ENCODE measurements at places on chromosomes 12 and 14. TPM values are rescaled to one million over a fixed set of nuclear protein-coding genes. Genes with fewer than 3 reads are reported as not detected.

DNA sequence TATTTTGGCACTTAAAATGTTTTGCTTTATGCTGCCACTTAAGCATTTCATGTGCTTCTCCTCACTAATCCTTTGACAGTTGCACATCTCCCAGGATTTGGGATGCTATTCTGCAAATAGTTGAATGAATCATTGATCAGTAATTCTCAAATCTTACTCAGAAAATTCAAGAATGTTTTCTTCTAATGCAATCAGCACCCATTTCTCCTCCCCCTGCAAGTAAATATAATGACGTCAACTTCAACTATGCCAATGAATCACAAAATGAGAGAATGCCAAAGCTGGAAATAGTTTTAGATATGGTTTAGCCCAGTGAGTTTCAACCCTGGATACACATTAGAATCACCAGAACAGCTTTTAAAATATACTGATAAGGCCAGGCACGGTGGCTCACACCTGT, 2.1 kb upstream of the BLOC1S1 start:
- DNase-seq, result no peak

DNA sequence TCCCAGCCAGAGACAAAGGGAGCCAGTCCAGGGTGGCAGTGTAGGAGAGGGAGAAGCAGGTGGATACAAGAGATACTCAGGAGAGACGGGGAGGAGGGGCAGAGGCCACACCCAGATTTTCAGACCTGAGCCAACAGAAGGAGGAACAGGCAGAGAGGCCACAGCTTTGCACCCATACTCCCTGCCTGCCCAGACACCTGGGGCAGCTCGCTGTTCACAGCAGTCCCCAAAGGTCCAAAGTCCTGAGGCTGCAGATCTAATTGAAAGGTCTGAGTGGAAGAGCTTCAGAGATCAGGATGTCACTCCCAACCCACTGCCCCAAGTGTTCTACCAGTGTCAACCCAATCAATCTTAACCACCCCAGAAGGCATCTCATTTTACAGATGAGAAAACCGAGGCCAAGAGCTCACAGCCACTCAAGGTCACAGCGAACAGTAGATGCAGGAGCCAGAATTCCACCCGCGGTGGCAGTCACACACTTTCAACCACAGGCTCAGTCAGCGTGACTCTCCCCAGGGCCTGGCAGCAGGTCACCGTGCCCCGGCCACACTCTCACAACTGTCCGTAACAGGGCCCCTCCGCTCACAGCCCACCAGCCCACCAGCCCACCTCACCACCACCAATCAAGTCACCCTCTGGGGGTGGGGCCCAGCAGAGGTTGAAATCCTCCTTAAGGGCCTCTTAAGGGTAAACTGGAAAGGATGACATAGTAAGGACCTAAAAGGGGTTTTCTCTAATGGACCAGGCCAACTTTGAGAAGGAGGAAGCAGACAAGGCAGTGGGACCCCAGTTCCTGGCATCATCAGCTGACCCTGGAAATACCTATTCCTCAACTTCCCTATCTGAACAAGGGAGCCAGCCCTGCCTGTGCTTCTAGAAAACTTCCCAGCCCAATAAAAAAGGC, 33.3 kb downstream of the ACTN1 start:
- DNase-seq, result no peak

- DNase-seq, result no peak
Measured at GRCh38 chr14:26928019-26928418, 330.2 kb upstream of the NOVA1 start.

DNA sequence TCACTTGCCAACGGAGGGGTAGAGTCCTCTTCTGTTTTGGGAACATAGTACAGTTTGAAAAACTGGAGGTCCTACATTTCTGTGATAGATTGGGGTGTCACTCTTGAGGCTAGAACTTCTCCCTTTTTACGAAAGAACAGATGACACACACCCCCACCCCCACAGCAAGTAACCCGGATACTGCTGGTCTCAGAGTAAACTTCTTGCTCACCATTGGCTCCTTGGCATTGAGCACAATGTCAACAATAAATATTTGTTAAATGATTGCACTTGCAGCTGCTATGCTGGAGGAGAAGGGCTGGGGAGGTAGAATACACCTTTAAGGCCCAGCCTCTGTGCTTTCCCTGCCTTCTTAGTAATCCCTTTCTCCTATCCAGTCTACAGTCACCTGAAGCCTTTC, 149.8 kb downstream of the TGFB3 start:
- no peak for DNase-seq

- DNase-seq, result no peak
Measured at GRCh38 chr12:102527171-102527720, 46.9 kb upstream of the IGF1 start.

- DNase-seq, result no peak
Measured at GRCh38 chr12:77845831-77846230, 15.1 kb downstream of the NAV3 start.

- DNase-seq, result no peak
Measured at GRCh38 chr12:27843714-27844245, 63.7 kb upstream of the MANSC4 start.

- DNase-seq, result no peak
Measured at GRCh38 chr12:121520119-121520518, 60.7 kb downstream of the KDM2B start.

DNA sequence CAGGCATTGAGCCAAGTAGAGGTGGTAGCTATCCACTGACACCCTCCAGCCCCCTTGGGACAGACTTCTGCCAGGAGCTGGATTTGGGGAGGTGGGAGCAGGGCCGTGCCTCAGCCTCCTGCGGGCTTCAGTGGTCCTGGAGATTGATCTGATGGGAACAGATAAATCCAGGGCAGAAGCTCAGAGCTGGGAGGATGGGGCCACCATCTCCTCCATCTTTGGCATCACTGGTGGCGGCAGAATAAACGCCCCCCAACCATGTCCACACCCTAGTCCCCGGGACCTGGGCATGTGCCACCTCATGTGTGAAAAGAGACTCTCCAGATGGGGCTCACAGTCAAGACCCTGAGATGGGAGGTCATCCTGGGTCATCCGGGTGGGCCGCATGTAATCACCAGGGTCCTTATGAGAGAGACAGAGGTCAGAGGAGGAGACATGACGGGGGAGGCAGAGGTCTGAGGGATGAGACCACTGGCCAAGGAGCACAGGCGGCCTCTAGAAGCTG, 209.6 kb upstream of the RTL1 start:
- DNase-seq, result no peak

- no peak for DNase-seq
Measured at GRCh38 chr12:62657363-62657632, 190.7 kb downstream of the MON2 start.

- DNase-seq, result no peak
Measured at GRCh38 chr14:34258318-34258717, 203.7 kb downstream of the SPTSSA start.

GRCh38 chr14:100822532-100823296, 3.2 kb upstream of the MEG3 start:
- DNase-seq, result no peak

DNA sequence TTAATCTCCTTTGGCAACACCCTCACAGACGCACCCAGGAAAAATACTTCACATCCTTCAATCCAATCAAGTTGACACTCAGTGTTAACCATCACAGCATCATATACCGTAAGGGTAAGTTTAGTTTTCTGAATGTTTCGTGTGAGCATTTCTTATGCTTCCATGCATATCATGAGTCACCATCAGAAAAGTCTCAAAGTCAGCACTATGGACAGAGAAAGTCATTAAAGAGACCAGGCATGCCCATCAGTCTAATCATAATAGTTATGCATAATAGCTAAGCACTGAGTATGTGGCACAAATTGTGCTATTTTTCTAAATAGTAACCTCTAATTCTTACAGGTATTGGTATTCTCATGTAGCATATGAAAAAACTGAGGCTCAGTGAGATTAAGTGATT, 158.8 kb upstream of the PRMT8 start:
- no peak for DNase-seq

DNA sequence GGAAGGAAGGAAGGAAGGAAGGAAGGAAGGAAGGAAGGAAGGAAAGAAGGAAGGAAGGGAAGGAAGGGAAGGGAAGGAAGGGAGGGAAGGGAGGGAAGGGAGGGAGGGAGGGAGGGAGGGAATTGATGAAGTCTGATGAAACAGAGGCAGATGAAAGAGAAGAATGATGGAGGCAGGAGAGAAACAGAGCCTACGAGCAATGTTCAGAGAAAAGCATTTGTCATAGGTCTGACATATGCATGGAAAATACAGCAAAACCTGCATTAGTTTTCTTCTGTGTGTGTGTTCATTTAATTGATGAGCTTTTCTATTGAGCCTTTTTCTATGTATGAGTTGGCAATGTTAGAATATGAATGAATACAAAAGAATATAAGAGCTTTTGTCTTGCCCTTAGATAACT, 343.4 kb downstream of the GXYLT1 start:
- no peak for DNase-seq

GRCh38 chr12:118354903-118355302, 17.8 kb downstream of the TAOK3 start:
- DNase-seq, result no peak

DNA sequence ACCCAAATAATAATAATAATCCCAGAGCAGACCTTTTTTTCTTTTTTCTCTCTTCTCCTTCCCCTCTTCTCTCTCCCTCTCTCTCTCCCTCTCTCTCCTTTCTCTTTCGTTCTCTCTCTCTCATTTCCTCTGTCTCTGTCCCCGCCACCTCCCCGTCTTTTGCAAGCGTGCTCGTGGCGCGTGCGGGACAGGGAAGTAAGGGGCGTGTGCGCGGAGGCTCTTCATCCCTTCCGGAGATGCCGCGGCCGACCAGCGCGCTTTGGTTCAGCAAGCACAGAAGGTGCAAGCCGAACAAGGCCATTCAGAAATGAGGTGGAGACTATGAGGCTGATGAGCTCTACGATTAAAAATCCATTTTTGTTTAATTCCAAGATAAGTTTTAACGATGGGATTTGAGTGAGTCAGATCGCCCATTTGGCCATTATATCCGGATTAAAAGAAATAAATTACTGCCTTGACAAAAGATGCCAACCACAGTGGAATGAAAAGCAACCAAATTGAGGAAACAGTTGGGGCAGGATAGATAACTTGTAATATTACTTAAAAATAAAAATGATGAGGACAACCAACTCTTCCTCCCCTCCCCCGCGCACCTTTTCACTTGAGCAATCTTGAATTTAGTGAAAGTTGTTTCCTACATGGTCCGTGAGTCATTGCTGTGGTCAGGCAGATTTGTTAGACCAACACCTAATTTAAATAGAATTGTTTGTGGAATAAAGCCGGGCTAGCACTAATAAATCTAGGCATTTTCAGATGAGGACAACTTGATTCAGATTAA, 1.2 kb upstream of the AMIGO2 start:
- DNase-seq, result peak; percentile 53

GRCh38 chr12:123532808-123533649, 490 bp downstream of the RILPL1 start:
- peak; percentile 76 for DNase-seq

DNA sequence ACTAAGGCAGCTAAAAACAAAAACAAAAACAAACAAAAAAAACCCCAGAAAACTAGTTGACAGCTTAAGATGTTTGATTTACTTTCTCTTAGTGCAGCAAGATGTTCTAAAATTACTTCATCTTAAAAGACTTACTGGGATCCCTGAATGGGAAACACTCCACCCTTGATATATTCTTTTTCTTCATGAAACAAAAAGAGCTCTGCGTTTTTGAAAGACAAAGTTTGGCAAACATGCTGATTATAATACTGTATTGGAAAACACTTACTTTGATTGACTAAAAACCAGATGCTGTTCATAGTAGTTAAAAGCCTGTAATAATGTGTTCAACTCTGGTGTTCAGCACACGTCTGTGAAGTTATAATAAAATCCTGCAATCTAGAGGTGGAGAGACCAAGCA, 136.8 kb downstream of the SRGAP1 start:
- DNase-seq, result no peak

DNA sequence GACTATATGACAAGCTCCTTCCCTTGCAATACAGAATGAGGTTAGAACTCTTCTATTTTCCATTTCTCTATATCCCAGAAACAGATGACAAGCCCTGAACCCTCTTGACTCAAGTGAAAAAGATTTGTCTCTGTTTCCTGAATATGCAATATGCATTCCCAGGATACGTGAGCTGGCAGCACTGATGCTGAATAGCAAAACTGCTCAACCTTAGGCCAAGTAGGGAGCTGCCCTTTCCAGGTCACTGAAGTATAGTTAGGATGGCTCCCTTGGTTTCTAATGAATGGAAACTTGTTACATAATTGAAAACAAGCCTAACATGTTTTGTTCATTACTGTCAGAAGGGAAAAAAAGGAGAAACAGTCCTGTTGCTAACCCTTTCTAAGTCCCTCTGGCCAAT, 47.9 kb upstream of the PLEKHG7 start:
- no peak for DNase-seq

GRCh38 chr12:78036874-78037273, 206.2 kb downstream of the NAV3 start:
- DNase-seq, result no peak

GRCh38 chr12:101823891-101824290, 6.9 kb downstream of the GNPTAB start:
- peak; percentile 87 for DNase-seq

DNA sequence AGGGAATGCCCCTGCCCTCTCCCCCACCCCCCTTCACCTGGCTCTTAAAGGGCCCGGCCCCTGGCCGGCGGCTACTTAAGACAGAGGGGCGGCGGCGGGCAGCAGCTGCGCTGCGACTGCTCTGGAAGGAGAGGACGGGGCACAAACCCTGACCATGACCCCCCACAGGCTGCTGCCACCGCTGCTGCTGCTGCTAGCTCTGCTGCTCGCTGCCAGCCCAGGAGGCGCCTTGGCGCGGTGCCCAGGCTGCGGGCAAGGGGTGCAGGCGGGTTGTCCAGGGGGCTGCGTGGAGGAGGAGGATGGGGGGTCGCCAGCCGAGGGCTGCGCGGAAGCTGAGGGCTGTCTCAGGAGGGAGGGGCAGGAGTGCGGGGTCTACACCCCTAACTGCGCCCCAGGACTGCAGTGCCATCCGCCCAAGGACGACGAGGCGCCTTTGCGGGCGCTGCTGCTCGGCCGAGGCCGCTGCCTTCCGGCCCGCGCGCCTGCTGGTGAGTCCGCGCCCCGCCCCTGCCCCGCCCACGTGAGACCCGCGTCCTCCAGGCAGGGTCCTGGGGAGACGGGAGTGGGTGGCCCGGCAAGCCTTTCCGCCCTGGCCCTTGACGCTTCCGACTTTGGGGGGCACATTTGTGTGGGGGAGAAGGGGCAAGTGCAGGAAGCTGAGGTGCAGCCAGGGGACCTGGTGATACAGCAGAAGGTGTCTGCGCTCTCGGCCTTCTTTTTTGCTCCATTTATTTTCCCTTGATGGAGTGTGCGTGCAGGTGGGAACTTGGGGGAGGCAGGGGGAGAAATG, at the start of gene IGFBP6:
IGFBP6 (plus strand) TSS at position 104 of the 790 bp plus-strand sequence; CDS start at position 155, 51 bp downstream.
- peak; percentile 83 for DNase-seq

DNA sequence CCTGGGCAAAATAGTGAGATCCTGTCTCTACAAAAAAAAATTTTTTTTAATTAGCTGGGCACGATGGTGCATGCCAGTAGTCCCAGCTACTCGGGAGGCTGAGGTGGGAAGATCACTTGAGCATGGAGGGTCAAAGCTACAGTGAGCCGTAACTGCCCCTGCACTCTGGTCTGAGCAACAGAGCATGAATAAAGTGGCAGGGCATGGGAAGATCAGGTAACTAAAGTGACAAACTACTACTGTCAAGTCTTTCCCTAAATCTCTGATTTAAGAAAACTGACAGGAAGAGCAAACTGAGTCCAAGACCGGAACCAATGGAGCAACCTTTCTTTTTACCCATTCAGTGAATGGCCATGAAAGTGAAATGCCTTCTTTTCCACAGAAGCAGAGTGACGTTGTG, 10.8 kb downstream of the DCAF5 start:
- no peak for DNase-seq

The SLC38A2 gene
- total RNA-seq, result 718 TPM

The CAPZA3 gene
- not detected for total RNA-seq

The BEGAIN gene
- 6.6 TPM for total RNA-seq

The CDC42BPB gene
- 127 TPM for total RNA-seq

The ADAM21 gene
- total RNA-seq, result not detected

The TMEM117 gene
- 1.6 TPM for total RNA-seq

The GALNT6 gene
- 20.2 TPM for total RNA-seq

The PIK3C2G gene
- not detected for total RNA-seq

The OR6C4 gene
- not detected for total RNA-seq

All from GM23338 (cell line).